ENCODE measurements at places on chromosomes 6 and 20.

DNA sequence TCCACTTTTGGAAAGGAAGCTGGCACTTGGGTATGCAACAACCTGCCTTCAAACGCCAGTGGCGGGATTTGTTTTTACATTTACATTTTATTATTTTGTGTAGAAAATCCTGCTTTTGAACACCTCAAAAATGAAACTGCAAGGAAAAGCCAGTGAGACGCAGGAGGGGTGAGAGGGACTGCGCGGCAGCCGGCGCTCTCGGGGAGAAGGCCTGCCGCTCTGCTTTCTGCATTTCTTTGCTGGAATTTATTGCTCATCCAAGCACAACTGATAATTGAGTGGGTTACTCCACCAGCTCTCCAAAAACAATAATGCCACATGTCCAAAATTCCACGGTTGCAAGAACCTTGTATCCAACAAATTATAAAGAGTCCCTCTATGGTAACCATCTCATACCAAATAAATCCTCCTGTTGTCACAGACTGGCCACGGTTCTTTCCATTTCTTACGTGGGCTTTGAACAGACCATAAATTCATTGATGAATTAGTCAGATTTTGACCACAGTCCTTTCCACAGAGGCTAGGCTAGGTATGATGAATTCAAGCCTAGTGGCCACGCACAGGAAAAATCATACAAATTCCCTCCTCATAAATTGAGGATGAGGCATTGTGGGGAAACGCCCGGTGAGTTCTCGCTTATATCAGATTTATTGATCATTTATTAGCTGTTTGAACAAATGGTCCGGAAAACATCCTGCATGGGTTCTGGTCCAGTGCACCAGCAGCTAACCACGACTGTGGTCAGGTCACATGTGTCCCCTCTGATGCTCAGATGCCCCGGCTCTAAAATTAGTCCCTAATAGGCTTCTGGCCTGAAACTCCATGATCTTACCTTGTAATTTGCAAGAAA is 31.6 kb upstream of the FOXC1 start:
- no peak for DNase-seq

DNA sequence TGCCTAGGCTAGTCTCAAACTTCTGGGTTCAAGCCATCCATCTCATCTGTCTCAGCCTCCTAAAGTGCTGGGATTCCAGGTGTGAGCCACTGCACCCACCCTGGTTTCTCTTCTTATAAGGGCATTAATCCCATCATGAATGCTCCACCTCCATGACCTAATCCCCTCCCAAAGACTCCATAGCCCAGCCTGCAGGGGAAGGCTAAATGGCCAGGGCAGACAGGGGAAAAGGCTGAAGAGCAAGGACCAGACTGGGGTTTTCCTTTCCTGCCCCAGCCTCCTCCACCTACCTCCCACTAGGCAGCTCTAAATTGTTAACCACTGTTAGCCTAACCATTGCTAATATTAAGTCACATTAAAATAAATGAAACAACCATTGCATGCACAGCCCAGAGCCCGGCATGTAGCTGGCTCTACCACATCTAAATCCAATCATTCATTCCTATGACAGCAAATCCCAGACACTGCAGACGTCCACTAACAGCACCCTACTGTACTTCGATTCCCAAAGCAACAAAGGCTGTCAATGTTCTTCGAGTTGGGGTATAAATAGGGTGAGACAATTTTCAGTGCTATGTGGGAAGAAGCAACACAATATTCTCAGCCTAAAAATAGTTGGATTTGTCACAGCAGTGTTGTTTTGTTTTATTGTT is 243.2 kb upstream of the ARID1B start:
- no peak for DNase-seq

GRCh38 chr20:1881240-1881835 is 13.9 kb upstream of the SIRPA start:
- peak; percentile 15 for DNase-seq

- no peak for DNase-seq
These were observed 559.2 kb upstream of the FLRT3 start for GRCh38 chr20:14896569-14896968.

DNA sequence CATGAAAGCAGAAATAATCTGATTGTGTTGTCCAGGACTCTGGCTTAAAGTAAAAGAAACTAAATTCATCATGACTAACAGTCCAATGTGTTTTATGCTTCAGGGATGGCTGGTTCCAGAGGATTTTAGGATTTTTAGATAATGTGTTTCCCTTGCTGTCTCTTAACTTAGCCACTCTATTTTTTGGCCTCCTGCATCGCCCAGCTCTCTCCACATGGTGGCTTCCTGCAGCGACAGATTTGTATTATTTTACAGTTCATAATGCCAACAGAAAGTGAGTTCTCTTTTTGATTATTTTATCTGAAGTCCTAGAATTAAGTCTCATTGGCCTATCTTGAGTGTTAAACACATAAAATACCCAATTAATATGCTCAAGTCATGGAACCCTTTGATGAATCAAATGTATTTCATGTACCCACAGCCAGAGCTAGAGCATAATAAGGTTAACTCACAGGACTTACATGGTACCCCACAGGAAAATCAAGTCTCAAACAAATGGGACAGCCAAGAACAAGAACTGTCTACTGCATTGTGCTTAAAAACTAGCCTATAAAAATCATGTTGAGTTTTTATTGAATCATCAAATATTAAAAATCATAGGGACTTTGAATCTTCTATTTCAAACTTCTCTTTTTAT is 582.5 kb downstream of the DOK5 start:
- DNase-seq = no peak

DNA sequence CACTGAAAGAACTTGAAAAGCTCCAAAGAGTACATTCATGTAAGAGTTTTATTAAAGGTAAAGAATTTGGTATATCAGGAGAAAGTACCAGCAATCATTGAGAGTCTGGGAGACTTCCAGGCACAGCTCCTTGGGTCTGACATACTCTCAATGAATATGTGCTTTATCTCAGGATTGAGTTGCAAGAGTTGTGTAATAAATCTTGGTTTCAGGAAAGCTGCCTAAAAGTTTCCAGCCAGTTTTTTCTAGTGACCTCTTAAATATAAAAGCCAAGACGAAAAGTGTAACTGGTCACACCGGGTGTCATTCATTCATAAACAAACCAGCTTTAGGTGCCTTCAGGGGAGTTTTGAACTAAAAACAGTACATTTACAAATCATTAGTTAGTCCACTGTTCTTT is 21.6 kb upstream of the GJA1 start:
- no peak for DNase-seq
